NB4 (cell line): ENCODE measurements at places on chromosomes 16 and 17.
A peak's percentile ranks its signal among the peaks of the same experiment; 100 is the strongest.

GRCh38 chr16:28531777-28532744, 6.7 kb downstream of the NUPR1 start:
- DNase-seq, result no peak

DNA sequence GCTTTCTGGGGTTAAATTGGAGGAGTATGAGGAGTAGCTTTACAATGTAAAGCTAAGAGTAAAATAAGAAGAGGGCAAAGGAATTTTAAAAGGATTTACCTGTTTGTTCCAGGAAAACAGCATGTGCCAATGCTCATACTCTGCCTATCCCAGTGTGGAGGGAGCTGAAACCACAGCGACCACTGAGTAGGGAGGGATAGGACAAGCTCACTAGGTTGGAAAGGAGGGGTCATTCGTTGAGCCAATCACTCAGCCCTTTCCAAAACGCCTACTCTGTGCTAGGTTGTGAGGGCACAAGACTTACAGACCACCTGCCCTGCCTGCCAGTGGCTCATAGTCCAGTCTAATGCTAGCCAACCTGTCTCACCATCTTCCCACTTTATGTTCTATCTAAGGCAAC, 1.1 kb upstream of the DNAJC7 start:
- peak; percentile 70 for DNase-seq

DNA sequence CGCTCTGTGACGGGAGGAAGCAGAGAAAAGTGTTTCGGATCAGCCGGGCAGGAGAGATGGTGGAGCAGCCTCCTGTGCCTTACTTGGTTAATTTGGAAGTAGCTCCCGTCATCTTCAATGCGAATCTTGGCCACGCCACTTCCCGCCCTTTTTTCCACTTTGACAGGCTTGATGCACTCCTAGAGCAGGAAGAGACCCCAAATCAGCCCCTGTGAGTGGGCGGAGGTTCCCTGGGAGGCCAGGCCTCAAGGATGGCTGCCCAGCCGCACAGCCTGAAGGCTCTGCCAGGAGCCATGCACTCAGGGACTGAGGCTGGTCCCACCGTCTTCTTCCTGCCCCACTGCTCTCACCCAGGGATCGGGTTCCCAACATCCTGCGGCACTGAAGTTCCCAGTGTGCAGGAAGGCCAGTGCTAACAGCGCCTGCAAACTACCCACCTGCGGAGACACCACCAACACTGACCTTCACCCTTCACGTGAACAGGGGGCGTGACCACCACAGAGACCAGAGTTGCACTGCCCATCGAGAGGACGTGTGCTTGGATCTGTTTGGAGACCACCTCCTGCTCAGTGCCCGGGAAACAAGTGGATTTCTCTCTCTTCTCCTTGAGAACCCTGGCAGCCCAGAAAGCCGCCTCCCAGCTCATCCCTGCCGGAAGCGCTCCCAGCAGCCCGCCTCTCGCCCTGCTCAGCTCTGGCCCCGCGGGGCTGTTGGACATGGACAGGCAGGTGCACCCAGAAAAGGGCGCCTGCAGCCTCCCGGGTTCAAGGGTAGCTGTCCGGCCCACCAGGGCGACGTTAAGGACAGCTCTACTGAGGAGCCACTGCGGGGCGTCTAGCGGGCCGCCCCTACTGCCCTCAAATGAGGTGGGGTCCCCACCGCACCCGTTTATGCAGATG, 988 bp downstream of the CIAO3 start:
- DNase-seq, result no peak

DNA sequence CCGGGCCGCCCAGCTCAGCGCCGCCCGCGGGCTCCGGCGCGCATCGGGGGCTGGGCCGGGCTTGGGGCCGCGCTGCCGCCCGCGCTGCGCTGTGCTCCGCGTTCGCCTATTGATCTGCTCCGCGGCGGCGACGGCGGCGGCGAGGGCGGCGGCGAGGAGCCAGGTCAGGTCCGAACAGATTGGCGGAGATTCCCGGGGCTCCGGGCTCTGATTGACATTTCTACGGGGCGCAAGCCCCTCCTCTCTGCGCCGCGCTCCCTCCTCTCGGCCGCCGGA, 559 bp downstream of the IRX3 start:
- DNase-seq, result no peak

GRCh38 chr16:79612207-79612606, 11.7 kb upstream of the MAF start:
- DNase-seq, result no peak

DNA sequence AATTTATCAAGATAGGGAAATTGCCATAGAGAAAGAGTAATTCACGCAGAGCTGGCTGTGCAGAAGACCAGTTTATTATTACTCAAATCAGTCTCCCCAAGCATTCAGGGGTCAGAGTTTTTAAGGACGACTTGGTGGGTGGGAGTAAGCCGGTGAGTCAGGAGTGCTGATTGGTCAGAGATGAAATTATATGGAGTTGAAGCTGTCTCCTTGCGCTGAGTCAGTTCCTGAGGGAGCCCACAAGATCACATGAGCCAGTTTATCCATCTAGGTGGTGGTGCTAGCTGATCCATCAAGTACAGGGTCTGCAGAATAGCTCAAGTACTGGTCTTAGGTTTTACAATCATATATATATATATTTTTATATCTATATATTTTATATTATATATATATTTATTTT, 6.0 kb upstream of the AQP8 start:
- DNase-seq, result peak; percentile 93

DNA sequence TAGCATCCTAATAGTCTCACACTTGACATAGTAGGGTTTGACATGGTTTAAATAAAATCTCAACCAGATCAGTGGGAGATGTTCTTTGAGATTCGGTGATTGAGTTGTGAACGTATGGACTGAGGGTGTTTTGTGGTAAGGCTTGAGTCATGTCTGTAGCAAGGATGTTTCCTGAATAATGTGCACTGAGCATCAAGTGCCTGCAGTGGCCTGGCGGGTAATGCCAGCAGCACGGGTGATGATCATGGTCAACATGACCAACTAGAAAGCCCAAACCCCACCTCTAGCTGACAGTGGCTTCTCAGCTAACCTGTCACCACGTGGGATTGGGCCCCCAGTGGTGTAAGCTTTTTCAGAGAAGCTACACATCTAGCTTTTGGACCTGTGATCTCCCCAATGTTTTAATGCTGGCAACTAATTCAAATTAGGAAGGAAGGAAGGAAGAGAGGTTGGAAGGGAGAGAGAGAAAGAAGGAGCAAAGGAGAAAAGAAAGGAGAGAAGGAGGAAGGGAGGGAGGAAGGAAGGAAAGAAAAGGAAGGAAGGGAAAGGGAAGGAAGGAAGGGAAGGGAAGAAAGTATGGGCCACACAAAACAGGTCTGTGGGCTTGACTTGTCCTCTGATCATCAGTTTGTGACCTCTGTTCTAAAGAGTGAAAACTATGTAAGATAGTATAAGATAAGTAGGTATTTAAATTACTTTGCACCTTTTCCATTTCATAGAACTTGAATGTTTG, 55.4 kb downstream of the WWOX start:
- DNase-seq, result no peak

- no peak for DNase-seq
Measured at GRCh38 chr17:82910041-82910481, 70.2 kb upstream of the ZNF750 start.

GRCh38 chr16:20971401-20971800, 70.8 kb downstream of the LYRM1 start:
- DNase-seq, result no peak

DNA sequence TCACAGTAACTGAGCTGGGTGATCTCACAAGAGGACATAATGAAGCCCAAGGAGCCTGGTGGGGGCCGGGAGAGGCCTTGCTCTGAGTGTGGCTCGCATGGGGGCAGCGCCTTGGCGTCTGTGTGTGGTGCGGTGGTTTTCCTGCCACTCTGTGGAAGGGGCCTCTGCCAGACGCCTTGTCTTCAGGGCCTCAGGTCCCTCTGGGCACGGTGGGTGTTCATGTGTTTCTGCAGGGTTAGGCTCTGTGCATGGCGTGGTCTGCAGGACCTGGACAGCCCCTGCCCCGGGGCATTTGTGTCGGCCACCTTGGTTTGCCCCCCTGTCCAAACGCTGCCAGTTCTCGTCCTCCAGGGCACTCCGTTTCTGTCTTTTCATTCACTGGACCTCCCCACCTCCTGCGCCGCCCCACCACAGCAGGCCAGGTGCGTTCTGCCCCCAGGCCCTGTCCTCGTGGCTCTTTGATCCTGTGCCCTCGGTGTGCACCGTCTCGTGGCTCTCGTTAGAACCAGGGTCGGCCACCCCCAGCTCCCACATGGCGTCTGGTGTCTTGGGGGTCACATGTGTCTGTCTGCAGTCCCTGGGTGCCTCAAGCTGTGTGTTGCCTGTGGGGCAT, 43.7 kb upstream of the ZNF750 start:
- DNase-seq, result peak; percentile 51

- no peak for DNase-seq
Measured at GRCh38 chr17:1260086-1260769, 10.0 kb upstream of the BHLHA9 start.

- DNase-seq, result peak; percentile 21
Measured at GRCh38 chr17:77959126-77959925, 823 bp downstream of the TNRC6C start.

DNA sequence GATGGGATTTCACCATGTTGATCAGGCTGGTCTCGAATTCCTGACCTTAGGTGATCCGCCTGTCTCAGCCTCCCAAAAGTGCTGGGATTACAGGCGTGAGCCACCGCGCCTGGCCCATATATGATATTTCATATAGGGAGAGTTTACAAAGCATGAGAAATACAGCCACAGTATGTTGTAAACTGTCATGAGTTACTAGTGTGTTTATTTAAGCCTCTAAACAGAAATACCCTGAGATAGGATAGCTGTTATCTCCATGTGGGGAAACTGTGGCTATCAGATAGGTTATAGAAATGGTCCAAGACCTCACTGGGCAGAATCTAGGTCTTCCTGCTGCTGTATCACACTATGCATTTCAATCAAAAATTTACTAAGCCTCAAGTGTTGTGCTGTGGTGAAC, 2.1 kb upstream of the CDK5RAP3 start:
- no peak for DNase-seq

GRCh38 chr16:3215601-3216262, 19.2 kb downstream of the ZNF200 start:
- DNase-seq, result no peak

- no peak for DNase-seq
Measured at GRCh38 chr17:40028595-40028994, 13.4 kb downstream of the CSF3 start.

DNA sequence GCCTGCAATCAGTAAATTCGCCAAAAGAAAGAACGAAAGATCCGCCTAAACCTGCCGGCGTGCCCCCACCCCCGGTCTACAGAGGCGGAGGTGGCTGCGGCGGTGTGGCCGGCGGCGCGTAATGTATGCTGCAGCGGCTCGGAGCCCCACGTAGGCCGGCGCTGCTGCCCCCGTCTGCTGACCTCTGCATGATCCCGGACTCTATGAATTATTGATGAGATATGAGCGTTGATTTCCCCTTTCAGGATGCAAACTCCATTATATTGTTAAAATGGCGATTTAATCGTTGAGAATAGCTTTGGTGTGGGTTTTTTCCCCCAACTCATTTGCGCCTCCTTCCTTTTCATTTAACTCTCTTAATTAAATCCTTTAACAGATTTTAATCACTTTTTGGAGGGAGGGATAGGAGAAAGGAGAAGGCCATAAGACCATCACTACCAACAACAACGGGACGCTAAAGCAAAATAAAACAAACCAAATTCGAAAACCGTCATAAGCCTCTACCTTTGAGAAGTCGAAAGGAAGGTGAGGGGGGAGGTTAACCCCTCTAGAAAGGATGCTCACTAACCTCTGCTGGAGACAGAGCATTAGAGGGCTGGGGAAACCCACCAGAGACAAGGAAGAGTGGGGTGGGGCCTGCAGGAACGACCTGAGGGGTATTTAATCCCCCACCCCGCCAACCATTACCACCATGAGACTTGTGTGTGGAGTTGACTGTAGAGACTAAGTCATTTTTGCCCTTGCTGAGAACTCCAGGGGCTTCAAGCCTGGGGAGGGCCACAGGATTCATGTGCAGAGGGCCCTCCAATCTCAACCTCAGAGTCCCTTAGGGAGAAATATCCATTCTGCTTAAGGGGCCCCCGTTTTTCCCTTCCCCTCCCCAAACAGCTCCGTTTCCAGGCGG, 3.4 kb downstream of the HOXB3 start:
- no peak for DNase-seq

GRCh38 chr16:77971306-77972061, 50.9 kb upstream of the CLEC3A start:
- peak; percentile 87 for DNase-seq

DNA sequence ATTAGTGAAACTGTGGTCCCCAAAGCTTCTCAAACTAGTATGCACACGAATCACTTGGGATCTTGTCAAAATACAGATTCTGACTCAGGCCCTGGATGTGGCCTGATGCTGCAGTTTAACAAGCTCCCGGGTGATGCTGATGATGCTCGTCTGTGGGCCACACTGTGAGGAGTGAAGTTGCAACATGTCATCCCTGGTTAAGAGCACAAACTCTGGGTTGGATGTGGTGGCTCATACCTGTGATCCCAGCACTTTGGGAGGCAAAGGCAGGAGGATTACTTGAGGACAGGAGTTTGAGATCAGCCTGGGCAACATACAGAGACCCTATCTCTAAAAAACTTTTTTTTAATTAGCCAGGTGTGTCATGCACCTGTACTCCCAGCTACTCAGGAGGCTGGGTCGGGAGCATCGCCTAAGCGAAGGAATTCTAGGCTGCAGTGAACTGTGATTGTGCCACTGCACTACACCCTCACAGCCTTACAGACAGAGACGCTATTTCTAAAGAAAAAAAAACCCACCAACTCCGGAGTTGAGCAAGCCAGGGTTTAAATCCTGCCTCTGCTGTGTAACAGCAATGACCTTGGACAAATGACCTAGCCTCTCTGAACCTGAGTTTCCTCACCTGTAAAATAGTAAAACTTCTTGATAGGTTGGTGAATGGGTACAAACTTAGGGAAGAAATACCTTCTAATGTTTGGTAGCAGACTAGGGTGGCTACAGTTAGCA, 24.4 kb upstream of the ABAT start:
- no peak for DNase-seq

DNA sequence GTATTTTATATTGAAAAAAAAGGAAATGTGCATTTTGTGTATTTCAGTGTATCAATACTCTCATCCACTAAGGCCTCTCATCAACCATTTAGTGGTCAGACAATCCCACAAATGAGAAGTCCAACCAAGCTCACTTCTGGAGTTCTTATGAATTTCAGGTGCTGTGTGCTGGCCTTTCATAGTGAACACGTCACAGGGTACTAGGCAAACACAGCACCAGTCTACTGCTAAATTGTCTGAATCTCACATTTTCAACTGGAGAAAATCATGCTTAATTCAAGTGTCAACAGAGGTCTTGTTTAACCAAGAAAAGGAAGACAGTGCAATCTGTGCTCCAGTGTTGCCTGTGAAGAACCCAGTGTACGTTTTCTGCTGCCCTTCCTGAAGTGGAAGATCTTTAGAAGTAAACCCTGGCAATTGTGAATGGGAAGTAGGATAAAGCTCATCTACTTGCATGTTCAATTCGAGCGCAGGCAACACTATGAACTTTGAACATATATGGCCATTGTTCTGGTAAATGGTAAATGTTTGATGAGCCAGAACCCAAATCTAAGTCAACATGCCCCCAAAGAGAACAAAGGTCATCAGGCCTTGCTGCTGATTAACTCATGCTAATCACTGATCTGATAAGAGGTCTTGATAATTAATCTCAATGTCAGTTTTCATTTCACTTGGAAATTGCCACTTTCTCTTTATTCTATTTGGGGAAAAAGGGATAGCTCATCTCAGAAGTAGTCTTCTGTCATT, 439.2 kb upstream of the SOX9 start:
- DNase-seq, result no peak

GRCh38 chr16:84323606-84324005, 28.9 kb downstream of the WFDC1 start:
- DNase-seq, result peak; percentile 72
